ENCODE measurements at places on chromosomes 3 and 15. TPM values are rescaled to one million over a fixed set of nuclear protein-coding genes. Genes with fewer than 3 reads are reported as not detected.

Gene SLTM
- total RNA-seq, result 105 TPM

Gene SLC51A
- total RNA-seq, result not detected

- DNase-seq, result no peak
These were observed 6.4 kb downstream of the WDR5B start for GRCh38 chr3:122409446-122409845.

DNA sequence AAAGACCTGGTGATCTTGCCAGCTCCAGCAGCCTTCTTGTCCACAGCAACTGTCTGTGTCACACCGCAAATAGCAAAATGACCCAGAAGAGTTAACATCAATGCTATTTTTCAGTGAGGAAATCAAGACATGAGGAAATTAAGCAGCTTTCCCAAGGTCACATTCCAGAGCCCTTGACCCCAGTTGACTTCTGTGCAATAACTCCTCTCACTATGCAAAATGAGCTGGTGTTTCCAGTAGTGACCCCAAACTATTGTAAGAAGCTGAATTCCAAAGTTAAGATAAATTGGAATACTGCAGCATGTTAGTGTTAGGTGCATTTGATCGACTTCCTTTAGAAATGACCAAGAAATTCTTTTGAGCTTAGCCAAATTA lies 172.8 kb upstream of the SNTN start:
- DNase-seq, result no peak

GRCh38 chr3:134709561-134710312 lies 58.9 kb upstream of the KY start:
- DNase-seq, result no peak
